Fibroblast of lung (primary cell): ENCODE measurements at places on chromosomes 12 and 14.

DNA sequence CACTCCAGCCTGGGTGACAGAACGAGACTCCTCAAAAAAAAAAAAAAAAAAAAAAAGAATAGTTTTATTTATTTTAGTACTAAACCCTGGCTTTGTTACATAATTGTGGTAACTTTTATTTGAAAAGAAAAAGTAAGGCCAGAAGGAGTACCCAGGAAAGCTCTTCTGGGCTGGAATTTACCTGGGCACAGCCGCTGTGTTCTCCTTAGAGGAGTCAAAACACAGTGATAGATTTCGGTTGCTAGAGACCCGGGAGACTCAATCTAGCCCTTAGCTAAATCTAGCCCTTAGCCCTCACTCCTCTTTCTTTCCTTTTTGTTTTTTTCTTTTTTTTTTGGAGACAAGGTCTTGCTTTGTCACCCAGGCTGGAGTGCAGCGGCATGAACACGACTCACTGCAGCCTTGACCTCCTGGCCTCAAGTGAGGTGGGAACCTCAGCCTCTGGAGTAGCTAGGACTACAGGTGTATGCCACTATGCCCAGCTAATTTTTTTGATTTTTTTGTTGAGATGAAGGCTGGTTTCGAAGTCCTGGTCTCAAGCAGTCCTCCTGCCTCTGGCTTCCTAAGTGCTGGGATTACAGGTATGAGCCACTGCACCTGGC, 49.7 kb downstream of the SYNE2 start:
- no peak for DNase-seq

DNA sequence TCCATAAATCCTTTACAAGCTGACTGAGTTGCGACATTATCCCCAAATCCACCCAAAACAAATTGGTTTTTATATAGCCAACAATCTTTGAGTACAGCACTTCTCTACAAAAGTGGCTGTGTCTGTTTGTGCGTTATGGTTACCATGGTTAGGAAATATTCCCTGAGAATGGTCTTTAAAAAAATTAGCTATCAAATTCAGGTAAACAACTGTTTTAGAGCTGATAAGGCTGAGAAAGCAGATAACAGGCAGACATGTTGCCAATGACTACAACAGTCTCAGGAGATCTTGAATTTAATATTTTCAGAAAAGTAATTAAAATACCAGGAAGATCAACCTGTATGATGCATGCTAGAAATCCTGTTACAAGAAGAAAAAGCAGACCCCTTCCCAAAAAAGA, 248.0 kb downstream of the RASSF9 start:
- DNase-seq = no peak

DNA sequence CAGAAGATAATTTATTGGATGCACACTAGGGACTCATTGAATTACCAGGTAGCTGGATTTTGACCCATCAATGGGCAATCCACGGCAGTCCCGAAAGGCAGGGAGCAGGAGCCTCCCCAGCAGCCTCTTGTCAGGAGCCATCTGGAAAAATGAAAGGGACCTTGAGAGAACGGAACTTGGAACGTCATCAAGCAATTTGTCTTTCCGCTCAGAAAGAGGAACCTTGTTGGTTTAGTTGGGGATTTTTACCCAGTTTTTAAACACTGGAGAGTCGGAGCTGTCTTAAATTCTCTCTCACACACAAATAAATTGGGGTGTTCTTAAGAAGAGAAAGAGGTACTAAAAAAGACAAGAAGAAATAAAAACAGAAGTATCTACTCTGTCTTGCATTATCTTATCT, 1351.7 kb upstream of the TMEM132C start:
- no peak for DNase-seq

GRCh38 chr12:104137001-104137901, 759 bp downstream of the NFYB start:
- DNase-seq = peak; percentile 46

- no peak for DNase-seq
These were observed 100.1 kb downstream of the DYRK2 start for GRCh38 chr12:67748743-67749040.

DNA sequence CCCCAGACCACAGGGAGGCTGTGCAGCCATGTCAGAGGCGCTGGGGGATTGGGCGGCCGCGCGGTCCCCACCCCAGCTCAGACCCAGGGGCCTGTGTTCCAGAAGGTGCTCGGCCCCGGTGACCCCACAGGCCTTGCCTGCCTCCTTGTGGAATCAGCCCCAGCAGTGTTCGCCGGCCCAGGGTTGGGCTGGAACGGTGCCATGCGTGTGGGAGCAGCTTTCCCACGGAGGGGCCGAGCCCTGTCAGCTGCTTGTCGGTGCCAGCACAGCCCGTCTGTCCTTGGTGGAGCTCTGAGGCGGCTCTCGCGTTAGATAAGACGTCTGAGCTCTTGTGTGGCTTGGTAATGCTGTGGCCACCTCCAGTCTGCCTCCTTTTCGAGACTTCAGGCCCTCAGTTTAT, 8.5 kb downstream of the ZFYVE21 start:
- peak; percentile 70 for DNase-seq

DNA sequence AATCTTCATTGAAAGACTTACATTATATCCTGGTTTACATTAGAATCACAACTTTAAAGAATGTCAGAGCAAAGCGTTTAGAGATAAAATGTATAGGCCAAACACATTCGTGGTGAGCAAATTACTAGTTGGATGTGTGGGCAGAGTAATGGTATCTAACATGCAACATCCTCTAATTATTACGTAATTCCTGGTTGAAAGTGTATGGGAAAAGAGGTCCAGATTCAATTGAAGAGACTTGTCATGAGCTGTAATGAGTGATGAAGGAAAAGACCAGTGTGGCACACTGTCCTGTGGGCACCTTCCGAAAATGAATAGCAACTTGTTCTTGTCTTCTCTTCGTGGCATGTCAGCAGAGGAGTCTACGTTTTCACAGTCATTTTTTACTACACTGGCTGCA, 192.8 kb downstream of the LRIG3 start:
- peak; percentile 53 for DNase-seq

DNA sequence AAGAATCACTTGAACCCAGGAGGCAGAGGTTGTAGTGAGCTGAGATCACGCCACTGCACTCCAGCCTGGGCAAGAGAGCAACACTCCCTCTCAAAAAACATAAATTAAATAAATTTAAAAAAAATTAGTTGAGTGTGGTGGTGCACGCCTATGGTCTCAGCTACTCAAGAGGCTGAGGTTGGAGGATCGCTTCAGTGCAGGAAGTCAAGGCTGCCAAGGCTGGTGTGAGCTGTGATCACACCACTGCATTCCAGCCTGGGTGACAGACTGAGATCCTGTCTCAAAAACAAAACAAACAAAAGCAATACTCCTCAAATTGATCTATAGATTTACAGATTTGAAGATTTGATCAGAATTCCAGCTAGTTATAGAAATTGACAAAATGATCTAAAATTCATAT, 92.7 kb upstream of the RESF1 start:
- no peak for DNase-seq

- DNase-seq = no peak
These were observed 3.0 kb upstream of the GARIN2 start for GRCh38 chr14:67186172-67186768.

DNA sequence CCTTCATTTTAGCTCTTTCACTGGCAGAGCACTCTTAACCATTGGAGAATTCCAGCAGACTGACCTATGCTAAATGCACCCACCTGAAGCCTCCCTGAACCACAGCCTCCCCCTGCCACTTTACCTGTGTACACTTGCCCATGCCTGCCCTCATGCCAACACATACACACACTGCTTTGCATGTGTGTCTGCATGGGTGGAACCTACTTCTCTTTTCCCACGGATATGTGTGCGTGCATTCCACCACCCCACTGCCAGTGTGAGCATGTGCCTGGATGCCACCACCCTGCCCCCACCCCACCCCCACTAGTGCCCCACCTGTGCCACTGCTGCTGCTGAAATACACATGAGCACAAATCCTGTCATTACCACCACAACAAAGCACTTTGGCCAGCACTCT, 49.5 kb upstream of the EEA1 start:
- no peak for DNase-seq

DNA sequence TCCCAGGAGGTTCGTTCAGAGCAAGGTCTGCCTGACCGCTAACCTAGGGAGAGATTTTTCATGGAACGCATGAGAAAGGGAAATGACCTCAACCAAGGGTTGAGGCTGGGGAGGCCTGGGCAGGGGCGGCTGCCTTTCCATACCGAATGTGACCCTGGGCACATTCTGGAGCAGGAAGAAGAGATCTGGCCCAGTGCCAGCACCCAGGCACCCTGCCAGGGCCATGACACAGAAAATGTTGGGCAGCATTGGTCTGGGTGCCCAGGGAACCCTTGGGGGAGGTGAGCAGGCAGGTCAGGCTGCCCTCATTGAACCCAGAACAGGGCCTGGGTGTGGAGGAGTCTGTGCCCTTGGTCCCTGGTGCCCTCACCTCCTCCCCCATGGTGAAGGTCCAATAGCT, 106.8 kb downstream of the CALM1 start:
- DNase-seq = no peak

DNA sequence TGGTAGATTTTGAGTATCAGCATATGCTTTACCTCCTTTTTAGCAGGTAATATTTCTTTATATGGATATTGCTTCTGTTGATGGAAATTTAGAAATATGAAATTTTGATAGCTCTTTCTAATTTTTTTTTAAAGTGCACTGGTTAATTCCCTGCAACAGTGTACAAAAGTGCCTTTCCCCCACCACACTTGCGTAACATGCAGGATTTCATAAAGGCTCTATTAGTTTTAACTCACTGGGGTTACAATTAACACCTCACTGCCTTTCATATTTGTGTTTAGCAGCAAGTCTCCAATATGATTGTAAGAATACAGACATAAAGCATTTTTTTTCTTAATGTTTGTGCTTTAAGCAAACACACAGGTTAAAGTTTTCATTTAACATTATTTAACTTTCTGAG, 25.6 kb downstream of the MNAT1 start:
- DNase-seq = no peak

- no peak for DNase-seq
These were observed 614.9 kb downstream of the SLC16A7 start for GRCh38 chr12:60210756-60211155.

DNA sequence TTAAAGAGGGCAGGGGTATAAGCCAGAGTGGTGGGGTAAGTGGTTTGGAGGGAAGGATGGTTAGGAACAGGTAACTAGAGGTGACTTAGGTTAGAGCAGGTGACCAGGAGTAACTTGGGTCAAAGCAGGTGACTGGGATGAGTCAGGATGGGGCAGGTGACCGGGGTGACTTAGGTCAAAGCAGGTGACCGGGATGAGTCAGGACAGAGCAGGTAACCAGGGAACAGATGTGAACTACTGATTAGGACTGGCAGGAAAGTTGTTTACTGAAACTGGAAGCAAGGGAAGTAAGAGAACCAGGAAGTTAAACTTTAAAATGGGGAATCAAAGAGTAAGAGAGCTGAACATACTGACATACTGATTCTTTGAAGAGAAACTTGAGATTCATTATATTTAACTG, 57.4 kb downstream of the FSCB start:
- no peak for DNase-seq

DNA sequence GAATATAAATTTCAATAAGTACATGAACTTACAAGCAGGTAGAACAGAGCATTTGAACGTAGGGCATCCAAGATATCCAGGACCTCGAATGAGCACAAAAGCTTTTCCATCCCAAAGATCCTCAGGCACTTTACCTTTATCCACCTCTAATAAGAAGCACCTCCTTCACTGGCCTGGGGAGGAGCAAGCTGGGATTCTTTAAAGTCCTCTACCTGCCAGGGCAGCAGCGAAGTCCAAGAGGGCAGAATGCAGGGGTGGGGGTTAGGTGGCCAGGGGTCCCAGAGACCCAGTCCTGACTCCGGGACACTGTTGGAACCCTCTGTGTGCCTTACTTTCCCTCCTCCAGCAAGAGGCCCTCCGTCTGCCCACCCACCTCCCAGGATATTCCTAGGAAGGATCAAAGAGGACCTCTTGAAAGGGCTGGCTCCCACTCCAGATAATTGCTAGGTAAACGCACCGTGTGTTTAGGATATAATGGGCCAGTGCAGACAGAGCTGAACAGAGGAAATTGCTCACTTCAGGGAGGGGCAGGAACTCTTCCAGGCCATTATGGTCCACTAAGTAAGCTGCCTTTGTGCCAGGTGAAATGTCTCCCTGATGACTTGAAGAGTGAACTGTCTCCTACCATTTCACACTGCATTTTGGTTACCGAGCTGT, 68.1 kb downstream of the TTC9 start:
- no peak for DNase-seq

- DNase-seq = no peak
These were observed 52.1 kb downstream of the IRF2BPL start for GRCh38 chr14:76976240-76977005.

GRCh38 chr12:117356048-117356447, 5.4 kb downstream of the NOS1 start:
- no peak for DNase-seq

DNA sequence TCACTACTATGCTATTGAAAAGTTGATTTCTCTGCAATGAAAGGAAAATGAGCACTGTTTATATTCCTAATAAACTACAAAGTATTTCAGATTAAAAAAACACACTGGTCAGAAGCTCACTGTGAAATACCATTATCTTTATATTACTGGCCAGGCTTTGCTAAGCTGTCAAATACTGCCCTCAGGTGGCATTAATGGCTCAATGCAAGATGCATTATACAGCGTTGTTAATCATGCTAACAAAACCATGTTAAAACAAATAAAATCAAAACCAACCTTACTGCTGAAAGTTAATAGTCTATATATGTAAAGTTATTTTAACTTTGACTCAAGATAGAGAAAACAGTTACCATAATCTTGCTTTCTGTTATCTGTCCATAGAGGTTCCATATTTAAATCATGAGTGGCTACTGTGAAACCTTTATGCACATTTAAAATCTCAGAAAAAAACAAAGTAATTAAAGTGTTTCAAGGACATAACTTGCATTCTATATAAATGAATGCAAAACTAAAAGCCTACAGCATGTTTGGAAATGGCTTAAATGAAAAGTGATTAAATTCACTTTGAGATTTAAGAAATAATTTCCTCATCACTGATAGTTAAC, 121.7 kb downstream of the RALGAPA1 start:
- peak; percentile 73 for DNase-seq

GRCh38 chr12:88756153-88756552, 175.9 kb upstream of the KITLG start:
- DNase-seq = no peak

- no peak for DNase-seq
These were observed 46.5 kb downstream of the SPATS2 start for GRCh38 chr12:49413796-49414195.

DNA sequence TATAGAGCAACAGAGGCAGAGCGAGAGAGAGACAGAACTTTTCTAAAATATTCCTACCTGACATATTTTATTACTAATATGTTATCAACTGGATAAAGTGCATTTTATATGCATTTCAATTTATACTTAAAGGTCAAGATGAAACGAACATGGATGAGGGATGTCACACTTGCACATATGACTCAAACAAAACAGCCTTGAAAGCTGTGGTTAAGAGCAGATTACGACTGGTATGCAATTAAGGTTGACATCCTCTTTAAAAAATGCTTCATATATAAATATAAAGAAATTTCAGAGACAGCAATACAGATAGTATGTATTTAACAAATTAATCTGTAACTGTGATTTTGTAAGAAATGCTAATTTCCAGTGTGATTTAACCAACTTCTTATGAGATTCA, 52.5 kb downstream of the LMO3 start:
- peak; percentile 48 for DNase-seq

- DNase-seq = no peak
These were observed 5.5 kb upstream of the TMEM132D start for GRCh38 chr12:129909051-129910020.

- no peak for DNase-seq
These were observed 11.1 kb downstream of the BEST3 start for GRCh38 chr12:69688021-69688420.

GRCh38 chr12:40034712-40035111, 71.2 kb downstream of the SLC2A13 start:
- no peak for DNase-seq

- DNase-seq = no peak
These were observed 78.5 kb downstream of the VCPKMT start for GRCh38 chr14:50037852-50038251.

- no peak for DNase-seq
These were observed 103.7 kb downstream of the BCL11B start for GRCh38 chr14:99168330-99168729.
